ENCODE measurements at places on chromosomes 13 and 19.

- no peak overlapping the region for H3K4me3 ChIP-seq
- H3K36me3 ChIP-seq, result no peaks in the 10 kb centered on the region
- H3K27ac ChIP-seq, result no peak overlapping the region
- H3K4me1 ChIP-seq, result no peaks in the 10 kb centered on the region
These were observed 78.2 kb upstream of the GPR12 start for GRCh38 chr13:26838821-26839220.

DNA sequence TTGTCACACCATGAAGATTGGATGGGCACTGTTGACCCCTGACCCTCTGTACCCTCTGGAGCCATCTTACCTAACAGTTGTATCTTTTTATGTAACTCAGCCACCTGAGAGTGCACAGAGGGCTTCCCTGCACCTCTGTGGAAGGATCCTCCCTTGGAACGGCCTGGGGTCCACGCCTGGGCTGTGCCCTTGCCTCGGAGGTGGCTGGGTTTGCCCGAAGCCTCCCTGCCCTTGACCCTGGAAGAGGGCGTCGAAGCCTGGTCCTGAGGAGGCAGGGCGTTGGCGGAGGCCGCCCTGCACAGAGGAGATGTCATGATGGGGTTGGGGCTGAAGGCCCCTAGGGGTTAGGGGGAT is 241 bp downstream of the ODAD3 start:
- H3K4me3 ChIP-seq, result peak overlapping the region; percentile 73
- H3K27me3 ChIP-seq, result no peaks in the 10 kb centered on the region
- H3K4me1 ChIP-seq, result peaks cover 19% of the 10 kb centered on the region
- H3K27ac ChIP-seq, result peak overlapping the region; percentile 44

- no peak overlapping the region for H3K27ac ChIP-seq
- H3K36me3 ChIP-seq, result no peaks in the 10 kb centered on the region
- no peaks in the 10 kb centered on the region for H3K27me3 ChIP-seq
- no peak overlapping the region for H3K4me3 ChIP-seq
- DNase-seq, result no peak
- H3K4me1 ChIP-seq, result no peaks in the 10 kb centered on the region
These were observed 22.7 kb downstream of the POP4 start for GRCh38 chr19:29628661-29629385.

GRCh38 chr19:456547-457110 is 4.2 kb downstream of the SHC2 start:
- H3K27me3 ChIP-seq, result no peaks in the 10 kb centered on the region
- no peak overlapping the region for H3K27ac ChIP-seq
- H3K4me1 ChIP-seq, result peaks cover 2% of the 10 kb centered on the region
